ENCODE measurements at places on chromosomes 16 and 17.

DNA sequence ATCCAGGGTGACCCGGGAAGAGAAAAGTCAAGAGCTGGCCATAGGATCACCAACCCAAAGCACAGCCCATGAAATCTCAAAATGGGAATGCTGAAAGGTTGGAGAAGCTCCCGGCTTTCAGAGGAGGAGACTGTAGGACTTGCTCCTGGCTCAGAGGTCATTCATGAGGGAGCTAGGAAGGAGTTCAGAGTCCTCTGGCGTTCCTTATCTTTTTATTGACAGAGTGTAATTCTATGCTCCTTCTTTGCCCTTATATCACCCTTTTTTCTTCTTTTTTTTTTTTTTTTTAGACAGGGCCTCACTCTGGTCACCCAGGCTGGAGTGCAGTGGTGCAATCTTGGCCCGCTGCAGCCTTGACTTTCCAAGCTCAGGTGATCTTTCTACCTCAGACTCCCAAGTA, 27.3 kb upstream of the CNOT1 start:
- no peak for DNase-seq

DNA sequence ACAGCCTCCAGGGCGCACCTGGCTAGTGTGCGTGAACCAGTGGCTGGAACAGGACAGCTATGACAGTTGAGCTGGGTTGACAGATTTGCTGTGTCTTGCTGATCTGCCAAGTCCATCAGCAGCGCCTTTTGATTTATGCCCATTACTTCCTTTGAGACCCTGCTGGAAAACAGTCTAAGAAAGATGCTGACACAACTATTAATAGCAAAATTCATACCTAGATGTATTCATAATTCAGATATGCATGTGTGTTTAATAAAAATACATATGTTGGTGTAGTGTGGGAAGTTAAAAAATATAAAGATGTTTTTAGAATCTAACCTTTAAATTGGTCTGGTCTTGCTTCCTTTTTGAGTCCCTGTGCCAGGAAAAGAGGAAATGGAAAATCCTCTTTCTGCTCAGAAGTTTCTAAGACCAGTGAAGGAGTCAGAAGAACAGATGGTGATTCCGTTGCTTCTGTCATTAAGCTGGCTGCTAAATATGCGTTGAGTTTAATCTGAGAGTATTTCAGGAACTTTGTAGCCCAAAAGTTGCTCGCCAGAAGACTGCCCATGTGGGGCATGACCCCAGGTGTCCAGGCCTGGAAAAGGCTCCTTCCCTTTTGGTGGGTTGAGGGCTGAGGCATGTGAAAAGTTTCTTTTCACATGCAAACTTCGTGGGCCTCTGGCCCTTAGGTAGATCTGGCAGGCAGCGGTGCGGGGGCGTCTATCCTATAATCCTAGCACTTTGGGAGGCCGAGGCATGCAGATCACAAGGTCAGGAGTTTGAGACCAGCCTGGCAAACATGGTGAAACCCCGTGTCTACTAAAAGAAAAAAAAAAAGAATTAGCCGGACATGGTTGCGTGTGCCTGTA, 40.0 kb upstream of the ENDOV start:
- DNase-seq, result peak; percentile 42

DNA sequence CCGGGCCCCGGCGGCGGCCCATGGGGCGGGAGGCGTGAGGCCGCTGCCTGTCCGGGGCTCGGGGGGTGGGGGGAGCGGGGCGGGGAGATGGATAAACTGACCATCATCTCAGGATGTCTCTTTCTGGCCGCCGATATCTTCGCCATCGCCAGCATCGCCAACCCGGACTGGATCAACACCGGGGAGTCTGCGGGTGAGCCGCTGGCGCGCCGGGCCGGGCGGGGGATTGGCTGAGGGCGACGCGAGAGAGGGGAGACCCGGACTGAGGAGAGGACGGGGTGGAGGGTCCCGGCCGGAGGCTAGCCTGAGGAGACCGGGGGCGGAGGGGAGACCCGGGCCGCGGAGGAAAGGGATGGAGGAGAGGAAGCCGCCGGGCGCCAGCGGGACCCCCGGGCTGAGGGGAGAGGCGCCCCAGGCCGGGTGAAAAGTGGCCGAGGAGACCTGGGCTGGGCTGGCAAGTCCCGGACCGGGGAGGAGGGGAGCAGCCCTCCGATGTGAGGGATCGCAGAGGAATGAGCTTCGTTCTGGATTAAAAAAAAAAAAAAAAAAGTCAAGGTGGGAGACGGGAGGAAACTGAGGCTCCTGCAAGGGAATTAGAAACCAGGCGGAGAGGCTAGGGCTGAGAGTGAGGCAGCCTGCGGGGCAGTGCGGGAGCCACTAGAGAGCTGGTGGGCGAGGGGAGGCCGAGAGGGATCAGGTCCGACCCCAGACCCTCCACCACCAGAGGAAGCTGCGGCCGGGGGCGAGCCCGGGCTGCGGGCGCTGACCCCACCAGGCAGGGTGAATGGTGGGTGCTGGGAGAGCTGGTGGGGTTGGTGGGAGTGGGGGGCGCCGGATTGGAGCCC, 526 bp downstream of the MOSMO start:
- no peak for DNase-seq

GRCh38 chr17:40548491-40548981, 16.7 kb downstream of the CCR7 start:
- DNase-seq, result no peak

- no peak for DNase-seq
These were observed 79.4 kb downstream of the C16orf78 start for GRCh38 chr16:49453021-49453420.

DNA sequence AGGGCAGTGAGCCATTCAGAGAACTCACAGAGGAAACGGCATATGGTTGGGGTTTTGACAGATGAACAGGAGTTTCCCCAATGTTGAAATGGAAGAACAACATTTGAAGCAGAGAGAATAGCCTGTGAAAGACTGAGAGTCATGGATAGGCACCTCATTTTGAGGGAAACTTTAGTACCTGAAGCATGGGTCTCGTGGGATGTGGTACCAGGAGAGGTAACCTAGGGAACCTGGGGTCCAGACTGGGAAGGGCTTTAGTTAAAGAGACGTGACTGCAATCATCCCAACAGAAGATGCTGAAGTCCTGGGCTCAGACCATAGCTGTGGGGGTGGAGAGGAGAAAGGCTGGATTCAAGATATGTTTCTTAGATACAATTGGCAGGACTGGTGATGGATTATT, 137.8 kb upstream of the CCL2 start:
- DNase-seq, result no peak

DNA sequence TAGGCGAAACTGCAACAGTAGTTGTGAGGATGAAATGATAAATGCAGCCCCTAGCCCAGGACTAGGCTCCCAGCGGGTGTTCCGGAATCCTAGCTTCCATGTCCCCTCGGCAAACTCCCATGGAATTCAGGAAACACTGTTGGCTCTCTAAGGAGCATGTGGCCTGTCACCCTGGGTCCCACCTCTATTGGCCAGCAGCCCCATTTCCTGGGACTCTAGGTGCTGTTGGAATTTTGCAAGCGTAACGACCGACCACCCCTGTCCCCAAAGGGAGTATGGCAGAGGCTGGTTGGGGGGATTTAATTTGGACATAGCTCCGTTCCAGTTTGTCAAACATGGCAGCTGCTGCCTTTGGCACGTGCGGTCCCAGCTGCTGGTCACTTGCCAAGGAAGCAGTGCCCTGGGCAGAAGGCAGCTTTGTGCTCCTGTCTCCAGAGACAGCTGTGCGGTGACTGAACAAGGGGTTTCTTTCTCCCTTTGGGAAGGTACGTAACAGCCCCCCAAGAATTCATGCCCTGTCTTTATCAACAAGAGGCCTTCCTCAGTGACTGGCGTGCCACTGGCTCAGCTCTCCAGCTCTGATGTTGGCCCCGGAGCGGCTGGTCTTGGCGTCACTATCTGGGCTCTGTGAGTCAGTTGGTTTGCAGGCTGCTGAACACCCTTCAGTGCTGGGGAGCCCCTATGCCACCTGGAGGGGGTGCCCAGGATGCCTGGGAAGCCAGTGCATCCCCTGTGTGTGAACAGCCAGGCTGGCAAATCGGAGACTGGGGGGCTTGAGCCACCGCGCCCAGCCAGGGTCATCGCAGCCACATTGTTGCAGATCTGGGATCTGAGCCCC, 235.2 kb upstream of the TNRC6C start:
- no peak for DNase-seq

DNA sequence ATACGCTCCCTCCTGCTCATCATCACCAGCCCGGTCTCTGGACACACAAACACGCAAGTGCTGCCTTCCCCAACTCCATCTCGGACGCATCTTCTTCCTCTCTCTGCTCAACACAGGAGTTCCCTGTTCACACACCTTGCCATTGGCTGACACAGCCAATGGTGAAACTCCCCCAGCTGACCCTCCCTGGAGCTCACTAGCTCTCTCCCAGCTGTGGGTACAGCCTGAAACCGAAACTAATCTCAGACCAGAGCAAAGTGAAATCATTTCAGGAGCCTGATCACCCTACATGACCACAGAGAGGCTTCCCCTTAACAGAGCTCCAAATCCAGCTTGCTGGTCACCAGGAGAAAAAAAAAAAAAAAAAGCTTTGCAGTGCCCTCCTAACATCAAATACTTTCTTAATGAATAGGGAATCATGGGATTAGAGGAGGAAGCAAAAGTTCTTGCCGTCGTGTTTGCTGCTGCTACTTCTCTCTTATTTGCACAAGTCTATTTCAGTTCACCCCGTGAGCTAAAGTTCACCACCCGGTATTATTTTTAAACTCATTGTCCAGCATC, 8.3 kb downstream of the CUEDC1 start:
- DNase-seq, result peak; percentile 96

- DNase-seq, result peak; percentile 94
These were observed 132.6 kb downstream of the PITPNC1 start for GRCh38 chr17:67509390-67510287.

GRCh38 chr16:13060932-13061331, 159.5 kb downstream of the SHISA9 start:
- no peak for DNase-seq

DNA sequence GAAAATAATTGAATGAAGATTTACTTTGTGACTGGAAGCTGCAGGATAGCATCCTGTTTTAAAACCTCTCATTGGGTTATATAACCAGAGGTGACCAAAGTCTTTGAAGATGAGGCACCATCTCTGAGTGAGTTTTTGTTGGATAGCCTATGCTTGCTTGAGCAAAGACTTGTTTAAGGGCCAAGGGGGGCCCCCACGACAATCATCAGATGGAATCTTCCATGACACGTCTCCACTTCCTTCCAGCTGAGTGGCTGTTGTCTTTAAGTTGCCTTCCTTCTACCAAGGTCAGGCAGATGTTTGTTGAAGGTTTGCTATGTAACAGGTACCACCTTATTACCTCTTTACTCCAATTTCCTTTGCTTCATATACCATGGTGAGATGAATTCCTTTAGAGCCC, 188.8 kb downstream of the PRKCA start:
- DNase-seq, result no peak

DNA sequence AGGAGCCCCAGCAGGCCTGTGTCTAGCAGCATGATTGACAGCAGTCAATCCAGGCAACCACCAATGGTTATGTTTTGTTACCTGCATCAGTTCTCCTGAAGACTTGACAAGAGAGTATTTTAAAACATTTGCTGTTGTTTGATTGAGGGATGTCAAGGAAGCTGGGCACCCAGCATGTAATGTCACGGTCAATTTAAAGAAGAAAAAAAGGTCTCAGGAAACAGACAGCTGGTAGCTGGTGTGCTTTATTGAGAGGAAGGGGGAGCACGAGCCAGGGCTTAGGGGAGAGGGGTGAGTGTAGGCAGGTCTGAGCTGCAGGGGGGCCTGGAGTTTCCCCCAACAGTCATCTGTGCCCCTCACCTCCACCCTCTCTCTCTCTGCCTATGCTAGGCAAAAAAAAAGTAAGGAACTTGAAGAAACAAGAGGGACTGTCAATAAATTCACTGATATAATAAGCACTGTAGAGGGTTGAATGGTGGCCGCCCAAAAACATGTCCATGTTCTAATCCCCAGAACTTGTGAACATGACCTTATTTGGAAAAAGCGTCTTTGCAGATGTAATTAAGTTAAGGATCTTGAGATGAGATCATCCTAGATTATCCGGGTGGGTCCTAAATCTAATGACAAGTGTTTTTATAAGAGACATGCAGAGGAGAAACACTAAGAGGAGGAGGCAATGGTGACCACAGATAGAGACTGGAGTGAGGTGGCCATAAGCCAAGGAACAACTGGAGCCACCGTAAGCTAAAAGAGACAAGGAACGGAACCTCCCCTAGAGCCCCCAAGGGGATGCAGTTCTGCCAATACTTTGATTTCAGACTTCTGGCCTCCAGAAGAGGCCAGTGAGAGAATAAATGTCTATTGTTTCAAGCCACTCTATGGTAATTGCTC, 14.5 kb downstream of the TSPOAP1 start:
- DNase-seq, result no peak

DNA sequence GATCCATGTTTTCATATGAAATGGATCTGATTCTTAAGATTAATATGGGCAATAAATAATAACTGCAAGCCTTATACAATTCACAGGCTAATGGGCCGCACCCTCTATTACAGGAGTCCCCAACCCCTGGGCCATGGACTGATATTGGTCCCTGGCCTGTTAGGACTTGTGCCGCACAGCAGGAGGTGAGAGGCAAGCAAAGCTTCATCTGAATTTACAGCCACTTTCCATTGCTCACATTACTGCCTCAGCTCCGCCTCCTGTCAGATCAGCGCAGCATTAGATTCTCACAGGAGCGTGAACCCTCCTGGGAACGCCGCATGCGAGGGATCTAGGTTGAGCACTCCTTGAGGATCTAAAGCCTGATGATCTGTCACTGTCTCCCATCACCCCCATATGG, 26.8 kb downstream of the METTL16 start:
- no peak for DNase-seq

DNA sequence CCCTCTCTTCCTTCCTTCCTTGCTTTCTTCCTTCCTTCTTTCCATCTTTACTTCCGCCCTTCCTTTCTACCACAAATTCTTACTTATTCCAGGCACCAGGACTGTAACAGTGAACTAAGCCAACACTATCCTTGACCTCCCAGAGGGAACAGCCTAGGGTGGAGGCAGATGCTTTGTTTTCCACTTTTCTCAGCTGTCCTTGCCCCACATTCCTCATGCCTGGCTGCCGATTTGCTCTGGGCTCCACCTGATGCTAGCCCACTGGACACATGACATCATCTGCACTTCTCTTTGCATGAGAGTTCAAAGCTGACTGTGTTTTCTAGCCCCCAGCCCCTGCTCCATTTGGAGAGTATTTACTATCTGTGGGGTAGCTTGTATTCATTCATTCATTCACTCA, 283.0 kb downstream of the MAF start:
- no peak for DNase-seq

GRCh38 chr16:29784901-29785500, 5.5 kb upstream of the KIF22 start:
- peak; percentile 77 for DNase-seq

DNA sequence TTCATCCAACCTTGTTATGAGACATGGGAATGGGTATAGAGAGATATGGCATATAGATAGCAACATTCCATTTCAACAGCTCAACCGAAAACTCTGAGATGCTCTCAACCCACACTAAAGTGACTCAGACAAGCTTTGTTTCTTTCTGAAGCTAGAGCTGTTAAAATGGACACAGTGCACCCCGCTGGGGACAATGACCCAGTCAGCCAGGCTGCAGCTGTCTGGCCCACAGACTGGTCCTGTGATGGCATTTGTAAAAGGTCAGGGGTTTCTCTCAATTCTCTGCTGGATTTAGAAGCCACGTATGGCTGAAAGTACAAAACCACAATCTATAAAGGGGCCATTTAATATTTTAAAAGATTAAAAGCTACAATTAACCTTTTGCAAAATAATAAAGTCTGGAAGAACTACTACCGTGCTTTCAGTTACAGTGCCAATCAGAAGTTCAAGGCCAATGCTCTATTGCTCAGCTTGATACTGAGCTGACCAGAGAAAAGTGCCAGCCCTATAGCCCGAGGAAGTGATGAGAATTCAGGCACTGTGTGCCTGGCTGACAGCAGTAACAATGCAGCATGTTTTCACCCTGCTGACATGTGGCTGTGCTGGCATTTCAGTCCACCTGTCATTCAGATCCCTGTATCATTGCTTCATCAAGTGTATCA, 60.2 kb downstream of the TEX2 start:
- peak; percentile 65 for DNase-seq

GRCh38 chr17:2435181-2435741, 34.4 kb upstream of the MNT start:
- DNase-seq, result no peak

All from suppressor macrophage treated with lipopolysaccharide for 4 hours (primary cell).